ENCODE measurements at places on chromosomes 16 and 17.

DNA sequence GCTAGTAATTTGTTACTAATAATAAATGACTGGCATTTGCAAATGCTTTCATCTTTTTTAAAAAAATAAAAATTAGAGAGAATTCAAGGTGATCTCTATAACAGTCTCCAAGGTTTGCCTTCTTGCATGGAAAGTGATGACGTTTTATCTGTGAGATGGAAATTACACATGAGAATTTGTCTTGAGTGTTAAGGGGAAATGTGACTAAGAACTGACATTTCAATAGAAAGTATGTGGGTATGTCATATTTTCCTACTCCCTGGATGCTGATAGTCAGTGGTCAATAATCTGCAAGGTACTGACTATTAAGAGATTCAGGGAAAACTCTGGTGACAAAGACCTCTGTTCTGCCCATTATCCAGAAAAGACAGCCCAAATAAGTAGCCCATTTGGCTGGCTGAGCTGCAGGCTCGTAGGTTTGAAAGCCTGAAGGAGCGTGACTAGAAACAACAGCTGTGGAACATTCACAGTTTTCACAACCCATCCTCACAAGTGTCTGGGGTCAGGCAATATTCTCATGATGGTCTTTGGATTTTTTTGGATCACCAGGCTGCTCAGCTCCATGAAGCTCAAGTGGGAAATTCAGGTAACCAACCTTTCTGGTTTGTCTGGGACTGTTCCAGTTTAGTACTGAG lies 49.7 kb upstream of the WSCD1 start:
- DNase-seq, result no peak

DNA sequence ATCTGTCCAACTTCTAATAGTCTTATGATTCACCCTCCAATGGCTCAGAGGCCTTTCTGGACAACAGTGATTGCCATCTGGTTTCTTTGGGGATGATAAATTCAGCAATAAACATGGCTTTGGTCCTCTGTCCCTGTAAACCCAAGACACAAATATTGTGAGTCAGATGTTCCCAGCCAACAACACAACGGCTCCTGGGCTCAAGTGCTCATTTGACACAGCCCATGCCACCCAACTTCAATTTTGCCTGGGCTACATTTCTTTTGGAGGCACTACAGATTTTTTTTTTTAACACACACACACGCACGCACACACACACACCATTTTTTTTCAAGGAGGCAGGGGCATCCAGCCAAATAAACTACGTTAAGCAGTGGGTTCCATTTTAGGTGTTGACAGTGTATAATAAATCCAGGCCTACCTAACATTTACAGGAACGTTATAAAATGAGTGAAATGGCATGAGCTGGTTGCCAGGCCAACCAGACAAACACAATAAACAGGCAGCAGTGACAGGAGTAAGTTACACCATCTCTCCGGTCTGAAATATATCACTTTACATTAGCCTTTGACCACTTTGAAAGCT lies 939.9 kb upstream of the SOX9 start:
- DNase-seq, result peak; percentile 67

- no peak for DNase-seq
These were observed 221.6 kb downstream of the GSG1L start for GRCh38 chr16:27841911-27842310.

DNA sequence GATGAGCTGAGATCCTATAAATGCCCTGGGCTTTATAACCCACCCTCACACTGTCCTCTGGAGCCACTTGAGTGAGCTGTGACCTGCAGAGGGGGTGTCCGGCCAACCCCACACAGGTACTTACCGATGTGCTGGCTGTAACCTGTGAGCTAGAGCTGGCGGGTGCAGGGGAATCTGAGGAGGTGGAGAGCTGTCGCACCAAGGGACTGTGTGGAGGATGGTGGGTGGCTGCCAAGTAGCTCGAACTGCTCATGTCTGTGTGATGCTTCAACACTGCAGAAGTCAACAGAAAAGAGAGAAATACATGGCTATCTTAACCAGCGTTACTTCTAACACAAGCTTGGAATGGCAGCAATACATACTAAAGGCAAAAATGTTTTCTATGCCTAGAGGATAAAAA lies 39.4 kb downstream of the STH start:
- DNase-seq, result no peak

GRCh38 chr17:48998587-48999440 lies 1.6 kb downstream of the IGF2BP1 start:
- DNase-seq, result no peak

DNA sequence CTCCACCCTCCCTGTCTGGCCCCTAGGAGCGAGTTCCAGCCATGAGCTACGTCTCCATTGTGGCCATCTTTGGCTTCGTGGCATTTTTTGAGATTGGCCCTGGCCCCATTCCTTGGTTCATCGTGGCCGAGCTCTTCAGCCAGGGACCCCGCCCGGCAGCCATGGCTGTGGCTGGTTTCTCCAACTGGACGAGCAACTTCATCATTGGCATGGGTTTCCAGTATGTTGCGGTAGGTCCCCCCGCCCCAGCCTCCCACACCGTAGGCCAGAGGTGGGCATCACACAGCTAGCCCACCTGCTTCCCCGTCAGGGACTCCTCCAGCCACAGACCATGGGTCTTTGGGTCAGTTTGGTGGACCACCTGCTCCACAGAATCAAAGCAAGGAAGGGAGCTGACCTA lies 4.2 kb downstream of the SLC2A4 start:
- DNase-seq, result no peak

DNA sequence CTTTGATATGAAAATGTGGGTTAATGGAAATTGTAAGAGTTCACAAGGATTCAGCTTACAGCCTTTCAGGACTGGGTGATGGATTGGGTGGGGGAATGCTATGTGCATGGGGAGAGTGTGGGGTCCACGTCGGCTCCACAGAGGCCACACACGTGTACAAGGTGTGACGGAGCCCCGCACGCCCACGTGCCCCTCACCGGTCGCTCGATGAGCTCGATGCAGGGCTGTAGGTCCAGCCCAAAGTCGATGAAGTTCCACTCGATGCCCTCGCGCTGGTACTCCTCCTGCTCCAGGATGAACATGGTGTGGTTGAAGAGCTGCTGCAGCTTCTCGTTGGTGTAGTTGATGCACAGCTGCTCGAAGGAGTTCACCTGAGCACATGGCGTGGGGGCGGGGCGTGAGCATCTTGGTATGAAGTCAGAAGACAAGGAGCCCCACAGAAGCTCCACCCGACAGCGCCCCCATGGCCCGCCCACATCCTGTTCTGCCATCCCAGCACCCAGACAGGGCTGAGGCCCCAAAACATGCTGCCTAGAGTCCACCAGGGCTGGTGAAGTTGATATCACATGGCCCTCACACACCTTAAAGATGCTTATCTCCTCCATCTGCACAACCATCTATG lies 99.1 kb downstream of the MYH11 start:
- DNase-seq, result no peak

- DNase-seq, result no peak
These were observed 117.8 kb downstream of the AATF start for GRCh38 chr17:37066322-37067255.

DNA sequence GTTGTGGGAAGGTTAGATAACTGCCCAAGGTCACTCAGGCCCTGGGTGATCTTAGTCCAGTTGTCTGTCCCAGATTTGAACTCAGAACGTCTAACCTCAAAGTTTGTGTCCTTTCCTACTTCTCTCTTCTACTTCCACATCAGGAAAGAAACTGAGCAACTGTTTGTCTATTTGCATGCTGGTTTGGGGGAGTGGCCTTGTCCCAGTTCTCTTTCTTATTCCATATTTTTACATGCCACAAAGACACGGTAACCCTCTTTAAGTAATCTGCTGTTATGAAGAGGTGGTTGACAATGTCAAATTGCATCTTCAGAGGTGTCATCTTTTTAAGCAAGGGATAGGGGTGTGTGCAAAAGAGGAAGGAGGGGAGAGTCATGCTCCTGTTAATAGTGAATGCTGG lies 432.5 kb downstream of the HS3ST3B1 start:
- no peak for DNase-seq

GRCh38 chr16:66596986-66597848 lies 7.3 kb upstream of the CMTM3 start:
- DNase-seq, result no peak

GRCh38 chr16:71781741-71782140 lies 26.9 kb downstream of the AP1G1 start:
- no peak for DNase-seq

GRCh38 chr17:3982541-3983017 lies 18.3 kb upstream of the ATP2A3 start:
- no peak for DNase-seq

- DNase-seq, result no peak
These were observed 626.6 kb upstream of the SOX9 start for GRCh38 chr17:71494062-71494855.

GRCh38 chr17:57010487-57010886 lies 32.6 kb downstream of the SCPEP1 start:
- no peak for DNase-seq

DNA sequence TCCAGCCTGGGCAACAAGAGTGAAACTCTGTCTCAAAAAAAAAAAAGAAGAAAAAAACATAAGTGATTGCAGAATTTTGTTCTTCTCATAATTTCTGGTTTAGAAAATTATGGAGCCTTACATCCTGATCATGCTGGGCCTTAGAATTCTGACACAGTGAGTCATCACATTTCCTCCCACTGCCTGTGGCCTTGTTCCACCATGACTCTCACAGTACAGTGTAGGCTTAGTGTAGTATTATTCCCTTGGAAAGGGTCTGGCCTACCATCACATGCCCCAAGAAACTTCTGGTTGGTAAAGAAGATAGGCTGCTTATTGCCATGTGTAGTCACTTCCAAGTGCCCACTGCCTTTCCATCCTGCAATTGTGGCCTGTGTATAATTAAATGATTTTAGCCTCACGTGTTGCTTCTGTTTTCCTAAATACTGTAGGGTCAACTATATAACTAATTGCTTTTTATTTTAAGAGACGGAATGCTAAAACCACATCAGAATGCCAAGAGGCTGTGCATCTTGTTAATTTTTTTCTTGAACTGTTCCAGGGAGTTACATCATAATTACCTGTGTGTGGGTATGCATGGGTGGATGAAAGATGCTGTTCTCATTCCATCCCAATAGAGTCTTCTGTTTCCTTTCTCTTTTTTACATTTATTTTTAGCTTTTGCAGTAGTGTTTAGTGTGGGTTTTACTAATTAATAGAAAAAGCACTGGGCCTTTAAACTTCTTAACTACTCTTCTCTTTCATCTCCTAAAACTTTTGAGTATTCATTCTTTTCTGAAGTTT lies 25.9 kb downstream of the OGFOD1 start:
- DNase-seq, result no peak

GRCh38 chr16:7456211-7456610 lies 123.6 kb downstream of the RBFOX1 start:
- DNase-seq, result no peak

GRCh38 chr17:60383379-60383778 lies 8.6 kb downstream of the USP32 start:
- DNase-seq, result no peak

- no peak for DNase-seq
These were observed 38.5 kb downstream of the SLC7A5 start for GRCh38 chr16:87830673-87831420.

All from HEK293T (cell line).